Fibroblast of skin of abdomen (primary cell): ENCODE measurements at places on chromosomes 5 and 9.

GRCh38 chr5:129639331-129639730 lies 108.6 kb upstream of the MINAR2 start:
- DNase-seq: no peak

DNA sequence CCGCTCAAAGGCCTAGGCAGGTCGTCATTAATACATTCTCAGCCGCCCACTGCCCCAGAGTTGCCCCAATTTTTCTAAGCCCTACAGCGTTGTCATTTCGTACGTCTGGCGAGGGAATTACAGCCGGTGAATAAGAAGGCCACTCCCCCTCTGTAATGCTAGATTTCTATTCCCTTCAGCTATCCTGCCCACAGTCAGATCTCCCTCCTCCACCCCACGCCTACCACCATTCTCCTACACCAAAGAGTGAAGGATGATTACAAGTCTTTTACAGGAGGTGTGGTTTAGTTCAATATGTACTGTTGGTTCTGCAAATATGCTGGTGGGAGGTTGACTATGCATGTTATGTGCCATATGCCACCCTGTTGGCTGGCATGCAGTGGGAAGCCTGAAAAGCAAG lies 83.7 kb upstream of the SMIM15 start:
- no peak for DNase-seq

- no peak for DNase-seq
Observed at GRCh38 chr9:13144166-13144775, 135.2 kb downstream of the MPDZ start.

- no peak for DNase-seq
Observed at GRCh38 chr5:55702598-55703345, 9.4 kb downstream of the SLC38A9 start.

DNA sequence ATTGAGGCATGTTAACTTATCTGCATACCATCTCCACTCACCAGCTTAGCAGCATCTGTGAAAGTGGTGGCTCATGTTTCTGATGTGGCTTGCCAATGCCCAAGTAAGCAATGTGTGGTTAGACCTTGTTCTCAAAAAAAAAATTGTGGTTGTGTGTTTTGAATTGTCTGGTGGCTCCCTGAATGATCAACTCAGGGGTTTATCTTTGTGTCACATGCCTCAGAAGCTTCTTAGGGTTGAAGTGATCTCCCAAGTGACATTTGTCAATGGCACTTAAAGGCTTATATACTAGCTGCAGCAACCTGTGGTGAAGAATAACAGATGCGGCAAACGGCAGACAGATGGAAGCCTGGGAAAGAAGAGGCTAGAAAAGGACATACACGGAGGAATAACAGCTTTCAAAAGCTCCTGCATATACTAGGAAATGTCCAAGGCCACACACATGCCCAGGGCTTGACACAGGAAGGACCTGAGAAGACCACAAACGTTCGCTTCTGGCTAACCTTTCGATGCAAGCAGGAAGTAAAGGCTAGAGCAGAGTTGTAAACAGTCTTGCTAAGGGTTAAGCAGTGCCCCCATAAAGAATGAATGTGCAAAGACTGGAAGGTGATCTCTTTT lies 42.2 kb upstream of the FSD1L start:
- DNase-seq: peak; percentile 36

GRCh38 chr5:59079622-59080620 lies 497.0 kb downstream of the RAB3C start:
- peak; percentile 93 for DNase-seq

DNA sequence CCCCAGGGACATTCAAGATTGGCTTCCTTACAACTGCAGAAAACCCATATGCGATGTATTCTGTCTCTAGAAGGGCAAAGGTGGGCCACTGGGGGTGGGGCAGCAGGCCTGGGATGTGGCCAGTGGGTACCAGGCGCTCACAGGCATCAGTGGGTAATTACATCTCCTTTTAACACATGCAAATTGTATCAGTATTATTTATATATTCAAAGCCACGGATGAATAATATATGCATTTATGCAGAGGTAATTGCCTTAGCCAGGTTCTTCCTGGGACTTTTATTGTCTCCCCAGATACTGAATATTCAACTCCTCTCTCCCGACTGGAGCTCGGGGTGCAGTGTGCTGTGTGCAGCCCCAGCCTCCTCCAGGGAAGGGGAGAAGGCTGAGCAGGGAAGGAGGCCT lies 109.4 kb upstream of the MVB12B start:
- no peak for DNase-seq

DNA sequence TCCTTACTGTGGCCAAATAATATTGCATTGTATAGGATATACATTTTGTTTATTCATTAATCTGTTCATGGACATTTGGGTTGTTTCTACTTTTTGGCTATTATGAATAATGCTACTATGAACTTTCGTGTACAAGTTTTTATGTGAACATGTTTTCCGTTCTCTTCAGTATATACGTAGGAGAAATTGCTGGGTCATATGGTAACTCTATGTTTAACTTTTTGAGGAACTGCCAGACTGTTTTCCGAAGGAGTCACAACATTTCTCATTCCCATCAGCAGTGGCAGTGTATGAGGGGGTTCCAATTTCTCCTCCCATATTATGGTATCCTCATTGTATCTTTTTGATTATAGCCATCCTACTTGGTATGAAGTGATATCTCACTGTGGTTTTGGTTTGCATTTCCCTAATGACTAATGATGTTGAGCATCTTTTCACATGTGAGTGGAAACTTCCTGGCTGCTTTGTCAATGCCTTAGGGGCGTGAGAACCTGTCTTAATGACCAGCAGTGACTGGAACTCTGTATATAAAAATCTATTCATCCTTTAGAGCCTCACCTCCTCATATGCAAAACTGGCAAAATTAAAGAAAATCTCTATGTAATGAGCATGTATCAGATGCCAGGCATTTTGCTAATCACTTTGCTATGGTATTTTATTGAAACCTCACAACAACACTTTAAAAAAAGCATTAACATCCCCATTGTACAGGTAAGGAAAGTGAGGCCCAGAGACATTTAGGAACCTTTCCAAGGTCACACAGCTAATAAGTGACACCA lies 47.8 kb upstream of the TGFBR1 start:
- peak; percentile 86 for DNase-seq

GRCh38 chr5:11467588-11467987 lies 436.7 kb downstream of the CTNND2 start:
- DNase-seq: peak; percentile 16

GRCh38 chr5:39980056-39980455 lies 555.3 kb upstream of the DAB2 start:
- no peak for DNase-seq

DNA sequence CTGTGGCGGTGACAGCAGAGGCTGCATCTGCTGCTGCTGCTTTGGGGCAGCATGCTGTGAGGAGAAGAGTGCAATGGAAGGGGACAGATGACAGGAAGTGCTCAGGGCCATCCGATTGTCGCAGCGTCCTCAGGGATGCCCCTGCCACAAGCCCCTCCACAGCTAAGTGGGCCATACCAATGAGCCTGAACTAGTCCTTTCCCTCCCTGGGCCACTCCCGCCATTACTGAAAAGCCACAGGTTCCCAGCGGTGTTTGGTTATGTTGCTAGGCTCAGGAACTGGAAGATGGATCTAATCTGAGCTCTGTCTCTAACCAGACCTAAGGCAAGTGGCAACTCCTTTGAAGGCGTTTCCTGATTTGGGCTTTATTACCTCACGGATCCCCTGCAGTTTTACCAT lies 109.2 kb downstream of the GAPVD1 start:
- no peak for DNase-seq

DNA sequence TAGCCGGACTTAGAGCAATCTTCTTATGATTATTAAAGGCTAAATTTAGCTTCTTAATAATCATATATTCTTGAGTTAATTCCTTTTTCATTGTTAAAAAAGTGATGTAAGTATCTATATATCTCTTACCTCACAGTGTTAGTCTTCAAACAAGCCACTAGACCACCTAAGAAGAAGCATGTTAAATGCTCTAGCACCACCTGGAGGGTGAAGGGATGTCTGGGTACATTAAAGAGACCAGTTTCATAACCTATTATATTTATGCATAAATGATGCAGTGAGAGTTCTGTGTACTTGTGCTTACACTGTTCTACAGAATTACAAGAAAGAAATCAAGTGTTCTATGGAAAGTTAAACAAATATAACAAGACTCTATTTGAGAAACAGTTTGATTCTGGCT lies 55.9 kb upstream of the SLCO6A1 start:
- no peak for DNase-seq

DNA sequence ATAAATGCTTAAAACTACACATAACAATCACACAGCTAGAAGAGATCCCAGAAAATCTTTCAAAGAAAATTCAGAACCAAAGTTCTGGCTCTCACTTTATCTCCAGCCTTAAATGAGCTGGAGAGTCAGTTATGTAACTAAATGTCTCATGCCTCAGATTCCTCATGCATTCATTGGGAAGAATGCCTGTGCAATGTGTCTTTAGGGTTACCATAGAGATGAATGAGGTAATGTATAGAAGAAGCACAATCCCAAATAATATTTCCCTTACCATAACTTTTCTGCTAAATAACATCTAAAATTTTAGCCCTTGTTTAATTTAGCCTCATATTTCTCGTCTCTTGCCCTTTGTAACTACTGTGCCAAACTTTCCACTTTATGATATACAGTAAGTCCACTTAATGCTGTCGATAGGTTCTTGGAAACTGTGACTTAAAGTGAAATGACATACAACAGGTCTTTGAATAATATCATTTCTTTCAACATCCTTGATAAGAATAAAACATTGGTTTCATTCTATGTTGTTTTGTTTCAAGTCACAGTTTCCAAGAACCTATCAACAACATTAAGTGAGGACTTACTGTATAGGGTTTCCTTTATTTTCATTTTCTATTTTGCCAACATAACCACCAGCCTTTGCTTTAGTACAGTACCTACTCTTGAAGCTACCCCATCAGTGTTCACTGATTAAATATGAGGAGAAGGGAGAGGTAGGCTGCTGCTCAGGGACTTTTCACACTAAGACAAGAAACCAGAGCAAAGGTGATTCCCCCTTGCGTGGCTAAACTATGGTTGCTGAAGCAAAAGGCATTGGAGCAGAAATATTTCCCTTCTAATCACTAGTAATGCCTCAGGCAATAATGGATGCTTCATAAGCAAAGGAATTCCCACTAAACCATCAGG lies 295.7 kb upstream of the PTGER4 start:
- DNase-seq: peak; percentile 76

DNA sequence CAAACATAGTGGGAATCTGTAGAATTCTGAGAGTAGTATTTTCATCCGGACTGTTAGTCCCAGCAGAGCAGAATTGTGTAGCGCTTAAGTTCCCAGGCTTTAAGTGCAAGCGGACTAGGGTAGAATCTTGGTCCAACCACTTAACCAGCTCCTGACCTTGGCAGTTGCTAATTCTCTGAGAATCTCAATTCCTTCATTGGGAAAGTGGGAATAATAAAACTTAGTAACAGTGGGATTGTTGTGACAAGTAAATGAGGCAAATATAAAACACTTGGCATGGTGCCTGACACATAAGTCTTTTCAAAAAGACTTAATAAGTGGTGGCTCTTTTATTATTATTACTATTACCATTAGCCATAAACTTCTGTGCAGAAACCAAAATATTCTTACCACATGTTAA lies 8.4 kb upstream of the SLC1A3 start:
- no peak for DNase-seq

GRCh38 chr9:37617832-37618231 lies 25.4 kb upstream of the TOMM5 start:
- DNase-seq: peak; percentile 44

DNA sequence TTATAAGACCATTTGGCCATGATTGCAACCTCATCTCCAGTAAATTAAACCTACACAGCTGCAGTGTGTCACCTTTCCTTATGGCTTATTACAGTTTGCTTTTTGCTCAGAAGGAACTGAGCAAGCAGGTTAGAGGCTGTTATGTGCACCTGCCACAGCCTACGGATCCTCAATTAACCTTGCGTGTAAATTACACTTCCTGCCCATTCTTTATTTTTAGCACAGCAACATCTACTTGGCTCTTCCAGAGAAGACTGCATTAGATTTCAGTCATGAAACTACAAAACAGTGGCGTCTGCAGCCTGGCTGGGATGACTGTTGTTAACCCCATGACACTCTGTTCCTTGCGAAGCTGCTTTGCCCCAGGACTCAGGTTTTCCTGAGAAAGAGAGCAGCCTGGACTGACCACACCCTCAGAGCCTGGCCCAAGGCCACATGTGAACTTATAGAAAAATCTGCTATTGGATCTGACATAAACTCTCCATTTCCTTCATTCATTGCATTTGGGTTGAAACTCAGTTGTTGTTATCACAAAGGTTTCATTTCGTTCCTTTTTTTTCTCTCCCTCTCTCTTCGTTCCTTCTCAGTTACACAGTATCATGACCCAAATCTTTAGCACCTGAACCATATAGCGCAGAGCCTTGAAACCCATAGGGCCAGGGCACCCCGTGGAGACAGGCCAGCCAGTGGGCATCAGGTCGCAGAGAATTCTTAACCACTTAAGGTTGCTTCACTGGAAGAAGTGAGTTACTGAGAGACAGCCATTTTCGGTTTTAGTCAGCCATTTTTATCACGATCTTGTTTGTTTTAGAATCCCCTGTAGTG lies 138.6 kb downstream of the PALM2AKAP2 start:
- DNase-seq: no peak

GRCh38 chr9:16530669-16531642 lies 339.5 kb downstream of the BNC2 start:
- DNase-seq: no peak

GRCh38 chr9:129866394-129867135 lies 31.3 kb downstream of the USP20 start:
- no peak for DNase-seq

- no peak for DNase-seq
Observed at GRCh38 chr5:71978216-71978615, 129.1 kb upstream of the MAP1B start.

- DNase-seq: peak; percentile 46
Observed at GRCh38 chr5:175347027-175347426, 97.0 kb downstream of the DRD1 start.

- DNase-seq: no peak
Observed at GRCh38 chr5:140106805-140107311, 7.1 kb upstream of the PURA start.

DNA sequence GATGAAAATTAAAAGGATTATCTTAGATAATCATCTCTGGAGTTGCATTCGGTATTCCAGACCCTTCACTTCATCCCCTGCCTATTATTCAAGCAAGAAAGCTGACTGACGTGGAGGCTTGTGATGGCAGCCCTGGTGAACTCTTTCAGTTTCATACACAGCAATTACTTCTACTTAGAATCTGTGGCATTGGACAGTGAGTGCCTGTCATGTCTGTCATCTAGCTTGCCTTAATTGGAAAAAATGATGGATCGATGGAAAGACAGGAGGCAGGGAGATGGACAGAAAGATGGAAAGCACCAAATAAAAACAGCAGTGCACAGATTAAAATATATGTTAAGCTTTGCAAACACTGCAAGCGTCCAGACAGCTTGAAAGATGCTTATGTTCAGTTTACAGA lies 1371.0 kb upstream of the CDH6 start:
- DNase-seq: no peak
